MCF 10A (cell line): ENCODE measurements at places on chromosomes 3 and 15. TPM values are rescaled to one million over a fixed set of nuclear protein-coding genes. Genes with fewer than 3 reads are reported as not detected.

GRCh38 chr3:150384296-150385212, 23.5 kb upstream of the TSC22D2 start:
- DNase-seq, result no peak
- H3K27ac ChIP-seq, result no peak overlapping the region
- H3K27me3 ChIP-seq, result no peaks in the 10 kb centered on the region
- no peak overlapping the region for H3K4me3 ChIP-seq

DNA sequence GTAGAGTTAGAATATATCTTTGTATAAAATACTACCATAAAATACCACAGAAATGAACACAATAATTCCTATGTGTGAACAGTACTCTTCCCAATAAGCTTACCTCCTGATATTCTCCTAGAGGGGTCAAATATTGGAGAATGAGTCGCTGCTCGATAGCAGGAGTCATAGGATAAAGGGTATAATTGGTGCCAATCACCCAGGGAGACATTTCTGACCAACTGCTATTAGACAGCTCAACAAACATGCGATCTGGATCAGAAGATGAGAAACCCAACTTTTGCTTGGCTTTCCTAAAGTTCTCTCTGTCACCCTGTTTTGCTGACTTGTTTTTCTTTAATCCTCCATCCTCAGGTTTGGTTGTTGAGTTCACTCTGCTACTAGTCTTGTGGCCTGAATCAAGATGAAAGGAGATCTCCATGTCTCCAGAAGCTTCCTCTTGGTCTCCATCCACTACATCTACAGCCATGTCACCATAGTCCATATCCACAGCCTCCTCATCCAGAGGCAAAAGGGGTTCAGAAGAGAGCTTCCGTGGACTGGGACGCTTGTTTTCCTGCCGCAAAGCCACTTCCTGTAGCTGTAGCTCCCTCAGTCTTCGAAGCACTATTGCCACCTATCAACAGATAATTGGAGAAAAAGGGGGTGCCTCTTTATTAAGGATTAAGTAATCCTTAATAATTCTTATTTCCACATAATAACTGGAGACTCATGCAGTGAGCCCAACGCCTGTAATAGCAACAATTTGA, 50.4 kb downstream of the RBM15B start:
- peak overlapping the region; percentile 69 for H3K27ac ChIP-seq
- no peak overlapping the region for H3K4me3 ChIP-seq
- H3K27me3 ChIP-seq, result no peaks in the 10 kb centered on the region
- no peaks in the 10 kb centered on the region for H3K4me1 ChIP-seq

DNA sequence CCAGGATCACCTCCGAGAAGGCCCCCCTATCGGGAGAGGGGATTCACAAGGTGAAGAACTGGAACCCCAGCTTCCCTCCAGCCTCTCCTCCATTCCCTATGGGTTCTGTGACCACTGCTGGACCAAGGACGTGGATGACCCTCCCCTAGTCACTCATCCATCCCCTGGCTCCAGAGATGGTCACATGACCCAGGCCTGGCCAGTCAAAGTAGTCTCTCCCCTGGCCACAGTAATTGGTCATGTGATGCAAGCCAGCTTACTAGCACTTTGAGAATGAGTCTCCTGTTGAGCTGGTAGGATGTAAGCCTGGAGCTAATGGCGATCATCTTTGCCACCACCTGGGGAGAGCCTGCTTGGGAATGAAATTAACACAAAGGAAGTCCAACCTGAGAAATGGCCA, 3.9 kb downstream of the CAMK1 start:
- peaks cover 7% of the 10 kb centered on the region for H3K4me1 ChIP-seq
- no peak for DNase-seq
- H3K36me3 ChIP-seq, result peaks cover 8% of the 10 kb centered on the region
- no peak overlapping the region for H3K27ac ChIP-seq
- H3K27me3 ChIP-seq, result no peaks in the 10 kb centered on the region
- H3K4me3 ChIP-seq, result no peak overlapping the region

- peak overlapping the region; percentile 1 for H3K4me3 ChIP-seq
- DNase-seq, result peak; percentile 87
- no peaks in the 10 kb centered on the region for H3K27me3 ChIP-seq
- peak overlapping the region; percentile 69 for H3K27ac ChIP-seq
- H3K4me1 ChIP-seq, result peaks cover 29% of the 10 kb centered on the region
Measured at GRCh38 chr3:23968463-23969184, 23.5 kb downstream of the NR1D2 start.

- H3K27ac ChIP-seq, result no peak overlapping the region
- no peak overlapping the region for H3K4me3 ChIP-seq
- peaks cover 29% of the 10 kb centered on the region for H3K27me3 ChIP-seq
- DNase-seq, result no peak
- H3K36me3 ChIP-seq, result no peaks in the 10 kb centered on the region
- H3K4me1 ChIP-seq, result no peaks in the 10 kb centered on the region
Measured at GRCh38 chr3:131612745-131613144, 110.0 kb upstream of the MRPL3 start.

GRCh38 chr15:72369964-72370363, 5.8 kb downstream of the HEXA start:
- H3K36me3 ChIP-seq, result peaks cover 35% of the 10 kb centered on the region
- no peak overlapping the region for H3K4me3 ChIP-seq
- peaks cover 11% of the 10 kb centered on the region for H3K4me1 ChIP-seq
- no peaks in the 10 kb centered on the region for H3K27me3 ChIP-seq
- no peak overlapping the region for H3K27ac ChIP-seq

GRCh38 chr3:8170971-8171508, 330.6 kb upstream of the LMCD1 start:
- H3K4me3 ChIP-seq, result no peak overlapping the region
- DNase-seq, result no peak
- no peaks in the 10 kb centered on the region for H3K27me3 ChIP-seq
- H3K36me3 ChIP-seq, result no peaks in the 10 kb centered on the region
- no peak overlapping the region for H3K27ac ChIP-seq
- H3K4me1 ChIP-seq, result no peaks in the 10 kb centered on the region

DNA sequence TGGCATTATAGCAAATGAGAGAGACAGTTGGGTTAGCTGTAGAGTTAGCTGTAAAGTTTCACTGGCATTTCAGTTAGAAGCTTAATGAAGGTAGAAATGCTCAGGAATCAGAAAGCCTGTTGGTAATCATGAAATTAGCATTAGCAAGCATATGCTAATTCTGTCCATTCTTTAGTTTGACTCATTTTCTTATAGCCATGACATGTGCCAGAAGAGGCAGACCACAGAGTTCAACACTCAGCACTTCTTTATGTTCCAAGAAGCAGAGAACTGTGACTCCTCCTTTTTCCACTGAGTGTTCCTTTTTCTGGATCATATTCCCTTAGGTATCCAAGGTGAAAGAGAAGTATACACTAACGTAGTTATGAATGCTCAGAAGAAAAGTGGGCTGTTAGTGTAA, 276.2 kb upstream of the SGO1 start:
- no peaks in the 10 kb centered on the region for H3K36me3 ChIP-seq
- H3K27ac ChIP-seq, result no peak overlapping the region
- no peak overlapping the region for H3K4me3 ChIP-seq

DNA sequence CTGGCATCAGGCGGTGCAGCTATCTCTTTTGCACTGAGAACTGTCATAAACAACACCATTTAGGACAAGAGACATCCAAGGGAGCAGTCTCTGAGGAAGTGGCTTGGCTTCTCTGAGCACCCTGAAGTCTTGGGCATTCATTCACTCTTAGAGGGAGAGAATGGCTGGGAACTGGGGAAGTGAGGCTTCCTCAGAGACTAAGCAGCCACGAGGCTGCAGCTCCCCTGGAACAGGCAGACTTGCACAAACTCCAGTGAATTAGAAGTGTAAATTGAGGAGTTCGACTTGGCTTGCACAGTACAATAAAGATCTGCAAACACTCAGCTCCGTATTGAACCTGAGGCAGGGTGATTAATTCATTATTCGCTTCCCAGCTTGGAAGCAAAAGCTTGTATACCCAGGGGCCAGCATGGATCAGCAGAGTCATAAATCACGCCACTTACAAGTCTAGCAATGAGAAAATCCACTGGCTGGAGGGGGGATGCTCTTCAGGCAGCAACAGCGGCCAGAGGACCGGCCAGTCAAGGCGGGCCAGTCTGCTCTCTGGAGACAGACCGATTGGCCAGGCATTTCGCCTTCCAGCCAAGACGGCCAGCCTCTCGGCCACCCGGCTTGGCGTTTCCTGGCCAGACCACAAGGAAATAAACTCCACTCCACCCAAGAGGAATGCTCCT, 118.8 kb upstream of the ADPGK start:
- peaks cover 57% of the 10 kb centered on the region for H3K27me3 ChIP-seq
- no peaks in the 10 kb centered on the region for H3K4me1 ChIP-seq
- H3K27ac ChIP-seq, result no peak overlapping the region
- no peak for DNase-seq
- no peak overlapping the region for H3K4me3 ChIP-seq

DNA sequence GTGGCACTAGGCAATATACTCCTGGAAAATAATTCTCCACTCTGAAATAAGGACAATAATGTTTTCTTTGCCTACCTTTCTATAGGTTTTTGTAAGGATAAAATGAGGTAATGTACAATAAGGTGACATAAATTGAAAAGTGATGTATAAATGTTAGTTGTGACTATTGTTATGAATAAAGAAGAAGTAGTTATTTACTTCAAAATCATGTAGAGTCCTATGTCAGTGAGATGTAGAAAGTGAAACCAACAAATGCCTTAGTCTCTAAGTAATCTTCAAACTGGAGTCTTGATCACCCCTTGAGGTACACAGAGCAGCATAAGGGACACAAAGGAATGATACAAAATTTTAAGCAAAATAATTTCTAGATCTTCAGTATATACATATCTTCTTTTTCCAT, 60.3 kb upstream of the TP63 start:
- H3K4me1 ChIP-seq, result peaks cover 24% of the 10 kb centered on the region
- no peak overlapping the region for H3K4me3 ChIP-seq
- H3K36me3 ChIP-seq, result no peaks in the 10 kb centered on the region

DNA sequence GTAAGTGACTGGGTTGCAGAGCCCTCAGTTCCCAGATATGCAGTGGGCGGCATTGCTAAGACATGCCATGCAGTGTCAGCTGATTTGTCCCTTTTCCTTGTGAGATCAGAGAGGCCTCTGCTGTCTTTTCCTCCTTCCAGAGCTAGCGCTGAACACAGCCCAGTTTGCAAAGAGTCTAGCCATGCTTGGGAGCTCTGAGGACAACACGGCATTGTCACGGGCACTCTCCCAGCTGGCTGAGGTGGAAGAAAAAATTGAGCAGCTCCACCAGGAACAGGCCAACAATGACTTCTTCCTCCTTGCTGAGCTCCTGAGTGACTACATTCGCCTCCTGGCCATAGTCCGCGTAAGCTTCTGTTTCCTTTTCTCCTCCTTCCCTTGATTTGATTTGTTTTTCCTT, 20.0 kb upstream of the SNX22 start:
- H3K4me3 ChIP-seq, result no peak overlapping the region
- H3K27ac ChIP-seq, result no peak overlapping the region
- no peak for DNase-seq

DNA sequence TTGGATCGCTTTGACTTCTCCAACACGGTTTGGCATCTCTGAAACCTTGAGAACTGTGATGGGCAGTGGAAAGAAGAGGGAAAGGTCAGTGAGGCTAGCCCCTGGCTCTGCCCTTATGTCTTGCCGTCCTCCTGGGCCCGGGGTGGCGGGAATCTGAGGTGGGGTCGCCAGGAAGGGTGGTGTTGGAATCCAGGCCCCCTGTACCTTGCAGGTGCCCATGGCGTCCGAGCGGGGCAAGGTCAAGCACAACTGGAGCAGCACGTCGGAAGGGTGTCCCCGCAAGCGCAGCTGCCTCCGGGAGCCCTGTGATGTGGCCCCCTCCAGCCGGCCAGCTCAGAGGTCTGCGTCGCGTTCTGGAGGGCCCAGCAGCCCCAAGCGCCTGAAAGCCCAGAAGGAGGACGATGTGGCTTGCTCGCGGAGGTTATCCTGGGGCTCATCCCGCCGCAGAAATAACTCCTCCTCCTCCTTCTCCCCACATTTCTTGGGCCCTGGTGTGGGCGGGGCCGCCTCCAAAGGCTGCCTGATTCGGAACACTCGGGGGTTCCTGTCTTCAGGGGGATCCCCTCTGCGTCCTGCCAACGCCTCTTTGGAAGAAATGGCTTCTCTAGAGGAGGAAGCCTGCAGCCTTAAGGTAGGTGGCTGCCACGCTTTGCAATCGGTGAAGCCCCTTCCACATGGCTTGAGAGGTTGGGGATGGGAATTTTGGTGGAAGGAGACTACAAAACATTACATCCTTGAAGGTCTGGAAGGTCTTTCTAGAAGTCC, 907 bp downstream of the TATDN2 start:
- H3K4me3 ChIP-seq, result peak overlapping the region; percentile 90
- peak overlapping the region; percentile 69 for H3K27ac ChIP-seq
- no peaks in the 10 kb centered on the region for H3K27me3 ChIP-seq
- H3K4me1 ChIP-seq, result peaks cover 32% of the 10 kb centered on the region

DNA sequence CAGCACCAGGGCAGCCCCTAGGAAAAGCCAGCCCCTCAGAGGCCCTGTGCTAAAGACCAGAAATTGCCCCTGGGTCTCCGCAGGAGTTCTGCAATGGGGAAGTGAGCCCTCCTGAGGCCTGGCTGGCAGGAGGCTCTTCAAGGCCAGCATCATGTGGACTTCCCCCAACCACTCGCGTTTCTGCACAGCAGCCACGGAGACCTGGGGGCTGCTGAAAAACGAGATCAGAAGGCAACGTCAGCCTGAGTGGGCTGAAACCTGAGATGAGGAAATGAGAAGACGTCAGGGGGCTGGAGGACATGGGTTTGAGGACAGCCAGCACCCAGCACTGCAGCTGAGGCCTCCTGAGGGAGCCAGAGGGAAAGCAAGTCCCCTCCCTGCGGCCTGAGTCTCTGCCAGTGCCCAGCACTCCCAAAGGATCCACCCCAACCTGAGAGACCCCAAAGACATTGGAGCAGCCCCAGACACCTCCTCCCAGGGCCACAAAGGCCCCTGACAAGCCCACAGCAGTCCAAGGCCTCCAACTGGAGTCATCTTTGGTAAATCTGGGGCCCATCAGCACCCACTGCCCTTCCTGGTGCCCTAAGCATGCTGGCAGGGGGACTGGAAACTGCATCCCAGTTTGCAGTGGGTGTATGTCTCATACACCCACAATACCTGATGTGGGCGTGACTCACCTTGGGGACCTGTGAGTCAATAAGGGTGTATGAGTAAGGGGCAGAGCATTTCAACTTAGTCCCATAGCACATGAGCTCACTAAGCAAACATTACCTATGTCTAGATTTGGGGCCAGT, 29.2 kb upstream of the CYP11A1 start:
- DNase-seq, result peak; percentile 85
- H3K4me3 ChIP-seq, result no peak overlapping the region
- H3K4me1 ChIP-seq, result peaks cover 38% of the 10 kb centered on the region
- H3K36me3 ChIP-seq, result no peaks in the 10 kb centered on the region
- H3K27me3 ChIP-seq, result no peaks in the 10 kb centered on the region

GRCh38 chr15:36742696-36743095, 163.3 kb downstream of the CDIN1 start:
- H3K27ac ChIP-seq, result no peak overlapping the region
- DNase-seq, result no peak
- H3K27me3 ChIP-seq, result no peaks in the 10 kb centered on the region
- H3K4me3 ChIP-seq, result no peak overlapping the region
- H3K36me3 ChIP-seq, result peaks cover 4% of the 10 kb centered on the region

- H3K27me3 ChIP-seq, result no peaks in the 10 kb centered on the region
- H3K27ac ChIP-seq, result no peak overlapping the region
- H3K4me3 ChIP-seq, result no peak overlapping the region
- H3K36me3 ChIP-seq, result peaks cover 15% of the 10 kb centered on the region
- H3K4me1 ChIP-seq, result peaks cover 12% of the 10 kb centered on the region
Measured at GRCh38 chr15:58999694-59000093, 12.2 kb downstream of the RNF111 start.

Gene CPNE9
- total RNA-seq, result not detected in 2 replicates

Gene ARNT2
- 1.6 and 2.6 TPM in 2 replicates for total RNA-seq

Gene PARP6
- total RNA-seq, result 117 TPM in 2 replicates

Gene UNC13C
- total RNA-seq, result not detected in 2 replicates

Gene AADACL2
- not detected in 2 replicates for total RNA-seq

Gene SMCO1
- not detected in 2 replicates for total RNA-seq
